ENCODE measurements at places on chromosomes 5 and 9. TPM values are rescaled to one million over a fixed set of nuclear protein-coding genes. Genes with fewer than 3 reads are reported as not detected.

Gene UGT3A2
- total RNA-seq: not detected

Gene AGXT2
- total RNA-seq: not detected

Gene SPATA31D4
- not detected for total RNA-seq

Gene CCDC127
- total RNA-seq: 6.8 TPM

DNA sequence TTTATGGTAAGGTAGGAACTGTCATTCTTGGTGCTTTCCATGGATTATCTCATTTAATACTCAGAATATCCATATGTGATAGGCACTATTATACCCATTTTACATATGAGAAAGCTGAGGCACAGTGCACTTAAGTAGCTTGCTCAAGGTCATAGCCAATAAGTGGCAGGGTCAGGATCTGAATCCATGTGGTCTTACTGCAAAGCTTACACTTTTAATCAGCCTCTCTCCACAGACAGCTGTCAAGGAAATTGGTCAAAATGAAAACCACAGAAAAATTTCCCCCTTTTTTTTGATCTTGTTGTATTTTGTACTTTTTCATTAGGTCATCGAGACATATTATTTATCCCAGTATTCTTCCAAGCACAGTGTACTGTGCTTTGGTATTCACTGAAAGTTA, 78.5 kb downstream of the ERCC6L2 start:
- DNase-seq: no peak

DNA sequence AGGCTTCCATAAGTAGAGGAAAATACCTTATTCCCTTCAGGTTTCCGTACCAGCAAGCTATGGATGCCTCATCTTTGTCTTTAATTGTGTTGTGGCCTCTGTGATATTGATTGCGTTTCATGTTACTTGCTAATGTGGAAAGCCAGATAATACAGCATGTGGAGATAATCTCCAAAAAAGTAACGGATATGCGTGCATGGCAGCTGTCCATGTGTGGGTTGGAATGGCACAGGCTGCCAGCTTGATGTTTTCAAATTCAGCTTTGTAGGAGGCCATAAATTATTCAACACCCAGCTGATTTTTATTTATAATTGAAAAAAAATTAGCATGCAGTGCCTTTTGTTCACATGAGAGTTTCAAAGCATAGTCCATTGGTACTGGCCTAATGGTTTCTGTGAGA, 144.9 kb downstream of the GIN1 start:
- no peak for DNase-seq

- DNase-seq: peak; percentile 28
These were observed 42.7 kb downstream of the SH3PXD2B start for GRCh38 chr5:172411484-172412072.

GRCh38 chr5:50807661-50808060, 141.2 kb downstream of the PARP8 start:
- no peak for DNase-seq

DNA sequence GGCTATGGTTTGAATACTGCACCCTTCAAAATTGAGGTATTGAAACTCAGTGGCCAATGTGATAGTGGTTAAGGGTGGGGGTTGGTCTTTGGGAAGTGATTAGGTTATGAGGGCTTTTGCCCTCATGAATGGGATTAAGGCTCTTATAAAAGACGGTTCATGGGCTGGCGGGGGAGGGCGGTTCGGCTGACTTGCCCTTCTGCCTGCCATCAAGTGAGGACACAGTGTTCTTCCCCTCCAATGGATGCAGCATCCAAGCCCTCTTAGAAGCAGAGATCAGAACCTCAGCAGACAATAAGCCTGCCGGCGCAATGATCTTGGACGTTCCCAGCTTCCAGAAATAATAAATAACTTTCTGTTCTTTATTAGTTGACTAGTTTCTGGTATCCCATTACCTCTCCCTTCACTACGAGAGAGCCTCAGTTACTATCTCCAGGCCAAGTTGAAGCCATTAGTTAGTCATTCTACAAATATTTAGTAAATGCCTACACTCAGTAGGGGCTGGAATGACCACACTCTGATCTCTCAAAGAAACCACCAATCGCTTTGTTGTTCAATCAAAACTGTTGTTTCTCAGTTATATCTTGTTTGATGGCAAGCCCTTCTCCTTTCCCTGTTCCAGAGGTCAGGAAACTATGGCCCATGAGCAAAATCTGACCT, 219.3 kb downstream of the TSSK1B start:
- DNase-seq: no peak

DNA sequence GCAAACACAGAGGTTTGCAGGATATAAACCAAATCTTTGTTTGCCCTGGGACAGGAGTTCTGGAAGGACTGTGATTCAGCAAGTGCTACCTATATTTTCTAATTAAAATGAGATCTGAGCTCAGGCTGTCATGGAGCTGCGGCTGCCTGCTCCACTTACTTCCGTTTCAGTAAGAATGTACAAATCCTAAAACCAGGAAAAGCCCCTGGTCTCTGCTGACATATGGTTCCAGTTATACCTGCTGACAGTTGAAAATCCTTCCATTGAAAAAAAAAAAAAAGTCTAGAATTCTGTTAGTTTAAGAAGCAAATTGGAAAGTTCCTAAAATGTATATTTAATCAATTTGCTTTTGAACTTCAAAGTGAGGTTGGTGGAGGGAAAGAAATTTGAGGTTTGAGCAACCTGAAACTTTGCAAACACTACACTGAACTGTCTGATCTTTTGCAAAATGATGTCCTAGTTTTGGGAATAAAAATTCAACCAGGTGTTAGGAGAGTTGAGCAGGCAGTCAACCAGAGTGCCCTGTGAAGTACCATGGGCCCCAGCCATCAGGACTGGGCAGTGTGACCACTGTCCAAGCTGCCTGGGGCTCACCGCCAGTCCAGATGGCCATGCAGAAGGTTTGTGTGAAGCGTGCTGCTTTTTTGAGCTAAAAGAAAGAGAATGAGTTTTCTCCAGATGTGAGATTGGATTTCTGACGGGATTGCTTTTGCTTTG, 50.6 kb downstream of the SHB start:
- no peak for DNase-seq

All from activated CD8-positive, alpha-beta T cell treated with anti-CD3 and anti-CD28 coated beads, Interleukin-2, amount 10 ng/mL, durations not matched to agents 7 days and 5 days (primary cell).